GM12878 (cell line): ENCODE measurements at places on chromosomes 7 and 10. TPM values are rescaled to one million over a fixed set of nuclear protein-coding genes. Genes with fewer than 3 reads are reported as not detected.

Gene PRPS1L1
- not detected in 2 replicates for total RNA-seq

- no peaks in the 10 kb centered on the region for H3K36me3 ChIP-seq
- no peaks in the 10 kb centered on the region for H3K27me3 ChIP-seq
- no peak overlapping the region for H3K27ac ChIP-seq
Observed at GRCh38 chr10:132063432-132063831, 2.3 kb upstream of the JAKMIP3 start.

Gene KRIT1
- total RNA-seq = 23.1 and 23.5 TPM in 2 replicates

Gene SPDYE11
- not detected in 2 replicates for total RNA-seq

Gene CDHR1
- total RNA-seq = 0.41 and 0.82 TPM in 2 replicates

- H3K4me1 ChIP-seq = no peaks in the 10 kb centered on the region
- 0 out of 2 replicates have a peak, but pooled peaks cover 2% of the 10 kb centered on the region for H3K27me3 ChIP-seq
- H3K4me3 ChIP-seq = no peak overlapping the region
- H3K36me3 ChIP-seq = no peaks in the 10 kb centered on the region
- H3K27ac ChIP-seq = no peak overlapping the region
- DNase-seq = no peak
Observed at GRCh38 chr10:16870331-16870730, 53.1 kb upstream of the RSU1 start.

DNA sequence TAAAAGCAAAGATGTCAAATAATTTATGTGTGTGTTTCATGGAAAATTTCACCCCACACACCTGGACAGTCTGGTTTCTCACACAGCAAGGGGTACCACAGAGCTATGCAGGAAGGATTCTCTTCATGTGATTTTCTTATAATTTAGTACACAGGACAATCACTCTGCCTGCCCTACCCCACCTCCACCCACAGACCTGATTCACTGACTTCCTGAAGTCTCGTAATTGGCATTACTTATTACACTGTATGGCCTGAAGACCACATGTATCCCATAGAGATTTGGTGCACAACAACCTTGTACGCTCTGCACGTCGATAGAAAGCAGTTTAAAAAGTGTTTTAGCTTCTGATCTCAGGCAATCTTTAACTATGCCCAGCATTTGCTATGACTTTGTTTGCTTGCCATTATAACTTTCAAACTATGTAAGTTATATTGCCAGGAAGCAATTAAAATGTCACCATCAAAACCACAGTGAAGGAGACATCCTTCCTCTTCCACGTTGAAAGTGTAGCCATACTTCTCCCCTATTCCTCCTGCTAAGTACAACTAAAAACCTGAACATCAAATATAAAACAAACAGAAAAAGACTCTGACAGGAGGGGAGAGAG lies 279.4 kb upstream of the IMMP2L start:
- H3K36me3 ChIP-seq = no peaks in the 10 kb centered on the region
- no peaks in the 10 kb centered on the region for H3K4me1 ChIP-seq
- no peak overlapping the region for H3K27ac ChIP-seq
- DNase-seq = no peak
- no peaks in the 10 kb centered on the region for H3K27me3 ChIP-seq

Gene HOXA1
- 0.23 TPM in 1 of 2 replicates, not detected in the other for total RNA-seq

DNA sequence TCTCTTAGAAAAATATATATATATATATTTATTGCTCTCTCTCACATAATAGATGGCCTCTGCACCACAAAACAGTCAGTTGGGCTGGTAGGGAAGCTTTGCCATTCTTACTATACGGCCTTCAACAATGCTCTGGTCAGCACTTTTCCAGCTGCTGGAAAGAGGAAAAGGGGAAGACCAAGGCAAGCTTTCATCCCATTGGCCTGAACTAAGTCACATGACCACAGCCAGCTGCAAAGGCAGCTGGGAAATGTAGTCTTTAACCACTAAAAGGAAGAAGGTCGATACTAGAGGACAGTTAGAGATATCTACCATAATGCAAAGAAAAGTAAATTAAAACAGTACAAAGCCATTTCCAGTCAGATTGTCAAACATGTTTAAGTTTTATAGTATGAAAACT lies 58.4 kb upstream of the MACROH2A2 start:
- H3K4me3 ChIP-seq = no peak overlapping the region
- H3K4me1 ChIP-seq = no peaks in the 10 kb centered on the region
- no peaks in the 10 kb centered on the region for H3K36me3 ChIP-seq
- H3K27ac ChIP-seq = no peak overlapping the region
- no peak for DNase-seq

Gene NPSR1
- total RNA-seq = not detected in 2 replicates

DNA sequence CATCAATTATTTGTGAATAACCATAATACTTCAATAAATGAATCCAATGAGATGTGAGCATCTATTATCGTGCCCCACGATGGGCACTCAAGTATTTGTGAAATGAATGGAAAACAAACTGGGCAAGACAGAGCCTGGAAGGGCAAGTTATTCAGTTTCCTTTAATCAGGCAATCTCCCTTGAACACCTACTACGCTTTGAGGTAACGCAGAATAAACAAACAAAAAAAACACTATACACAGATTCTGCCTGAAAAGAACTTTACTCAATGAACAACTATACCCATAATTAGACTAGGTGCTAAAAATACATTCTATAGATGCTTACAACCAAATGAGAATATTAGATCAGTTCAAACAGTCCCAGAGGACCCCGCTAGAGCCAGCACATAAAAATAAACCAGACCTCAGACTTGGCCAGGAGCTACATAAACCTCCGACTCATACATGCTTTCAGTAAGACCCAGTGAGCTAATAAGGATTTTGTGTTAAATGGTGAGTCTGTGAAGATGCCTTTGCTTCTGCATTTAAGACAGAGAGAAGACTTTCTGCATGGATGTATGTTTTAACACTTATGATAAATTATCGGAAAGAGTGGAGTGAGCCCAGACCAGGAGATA lies 121.3 kb downstream of the MPP7 start:
- no peak overlapping the region for H3K4me3 ChIP-seq
- H3K27me3 ChIP-seq = no peaks in the 10 kb centered on the region
- no peak for DNase-seq
- no peaks in the 10 kb centered on the region for H3K4me1 ChIP-seq
- no peaks in the 10 kb centered on the region for H3K36me3 ChIP-seq
- no peak overlapping the region for H3K27ac ChIP-seq

DNA sequence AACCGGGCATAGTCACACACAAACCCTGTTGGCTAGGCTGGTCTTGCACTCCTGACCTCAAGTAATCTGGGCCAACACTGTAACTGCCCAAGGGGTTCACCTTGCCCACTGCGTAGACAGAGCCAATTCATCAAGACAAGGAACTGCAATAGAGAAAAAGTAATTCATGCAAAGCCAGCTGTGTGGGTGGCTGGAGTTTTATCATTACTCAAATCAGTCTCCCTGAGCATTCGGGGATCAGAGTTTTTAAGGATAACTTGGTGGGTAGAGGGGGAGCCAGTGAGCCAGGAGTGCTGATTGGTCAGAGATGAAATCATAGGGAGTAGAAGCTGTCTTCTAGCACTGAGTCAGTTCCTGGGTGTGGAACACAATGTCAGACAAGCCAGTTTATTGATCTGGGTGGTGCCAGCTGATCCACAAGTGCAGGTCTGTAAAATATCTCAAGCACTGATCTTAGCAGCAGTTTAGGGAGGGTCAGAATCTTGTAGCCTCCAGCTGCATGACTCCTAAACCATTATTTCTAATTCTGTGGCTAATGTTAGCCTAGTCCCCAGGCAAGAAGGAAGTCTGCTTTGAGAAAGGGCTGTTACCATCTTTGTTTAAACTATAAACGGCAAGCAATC lies 15.6 kb upstream of the FXYD4 start:
- H3K27ac ChIP-seq = no peak overlapping the region
- no peak overlapping the region for H3K4me3 ChIP-seq
- DNase-seq = no peak

Gene KAZALD1
- total RNA-seq = 4.3 and 4.7 TPM in 2 replicates

Gene GIMAP8
- total RNA-seq = 5.7 and 6.2 TPM in 2 replicates

DNA sequence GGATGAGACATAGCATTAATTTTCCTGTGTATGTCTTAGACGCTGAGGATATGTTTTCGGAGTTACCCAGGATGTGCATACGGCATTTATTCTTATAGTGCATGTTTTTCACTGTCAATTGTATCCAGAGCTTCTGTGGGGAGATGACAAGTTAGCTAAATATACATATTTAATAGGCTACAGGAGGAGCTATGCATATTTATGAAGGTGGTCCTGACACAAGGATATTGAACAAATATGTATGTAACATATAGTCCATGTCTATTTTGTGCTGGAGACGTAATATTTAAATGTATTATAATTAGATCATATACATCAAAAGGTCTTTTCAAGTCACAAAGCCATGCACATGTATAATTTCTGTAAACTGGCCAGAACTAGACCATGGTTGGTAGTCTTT lies 16.0 kb downstream of the IL6 start:
- no peaks in the 10 kb centered on the region for H3K36me3 ChIP-seq
- DNase-seq = no peak
- no peak overlapping the region for H3K27ac ChIP-seq
- no peaks in the 10 kb centered on the region for H3K4me1 ChIP-seq
- H3K27me3 ChIP-seq = peaks cover 5% of the 10 kb centered on the region; the same call in 1 of the 2 replicates

- peak overlapping the region; percentile 88 for H3K4me3 ChIP-seq
- no peak for DNase-seq
- 0 out of 2 replicates have a peak, but pooled peaks cover 2% of the 10 kb centered on the region for H3K36me3 ChIP-seq
- H3K27me3 ChIP-seq = no peaks in the 10 kb centered on the region
- H3K4me1 ChIP-seq = peaks cover 7% of the 10 kb centered on the region
Observed at GRCh38 chr10:102504179-102504975, 605 bp downstream of the SUFU start.

Gene SPDYE2
- total RNA-seq = not detected in 2 replicates

DNA sequence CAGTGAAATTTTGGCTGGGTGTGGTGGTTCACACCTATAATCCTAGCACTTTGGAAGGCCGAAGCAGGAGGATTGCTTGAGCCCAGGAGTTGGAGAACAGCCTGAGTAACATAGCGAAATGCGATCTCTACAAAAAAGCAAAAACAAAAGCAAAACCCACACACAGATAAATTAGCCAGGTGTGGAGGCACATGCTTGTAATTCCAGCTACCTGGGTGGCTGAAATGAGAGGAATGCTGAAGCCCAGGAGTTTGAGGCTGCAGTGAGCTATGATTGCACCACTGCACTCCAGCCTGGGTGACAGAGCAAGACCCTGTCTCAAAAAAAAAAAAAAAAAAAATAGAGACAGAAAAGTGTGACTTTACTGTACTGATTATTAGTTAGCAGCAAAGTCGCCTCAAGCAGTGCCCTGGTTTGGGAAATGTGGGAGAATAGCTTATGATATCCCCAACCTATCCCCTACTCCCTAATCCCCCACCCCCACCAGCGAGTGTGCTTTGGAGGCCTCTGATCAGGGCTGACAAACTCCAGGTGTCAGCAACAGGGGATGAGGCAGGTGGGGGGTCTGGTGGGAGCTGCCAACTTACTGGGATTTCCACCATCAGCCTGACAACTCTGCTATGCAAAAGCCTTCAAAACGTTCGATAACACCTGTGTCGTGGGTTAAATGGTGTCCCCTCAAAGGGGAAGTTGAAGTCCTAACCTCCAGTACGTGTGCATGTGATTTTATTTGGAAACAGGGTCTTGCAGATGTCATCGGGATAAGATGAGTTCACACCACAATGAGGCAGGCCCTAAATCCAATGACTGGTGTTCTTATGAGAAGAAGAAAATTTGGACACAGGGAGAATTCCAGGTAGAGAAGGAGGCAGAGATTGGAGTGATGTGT lies 124.7 kb upstream of the SDK1 start:
- no peaks in the 10 kb centered on the region for H3K27me3 ChIP-seq
- no peaks in the 10 kb centered on the region for H3K36me3 ChIP-seq
- no peak overlapping the region for H3K4me3 ChIP-seq
- H3K27ac ChIP-seq = no peak overlapping the region
- no peaks in the 10 kb centered on the region for H3K4me1 ChIP-seq

GRCh38 chr7:129492391-129492790 lies 9.9 kb upstream of the SMKR1 start:
- H3K36me3 ChIP-seq = no peaks in the 10 kb centered on the region
- no peak overlapping the region for H3K27ac ChIP-seq
- H3K27me3 ChIP-seq = no peaks in the 10 kb centered on the region
- DNase-seq = no peak

DNA sequence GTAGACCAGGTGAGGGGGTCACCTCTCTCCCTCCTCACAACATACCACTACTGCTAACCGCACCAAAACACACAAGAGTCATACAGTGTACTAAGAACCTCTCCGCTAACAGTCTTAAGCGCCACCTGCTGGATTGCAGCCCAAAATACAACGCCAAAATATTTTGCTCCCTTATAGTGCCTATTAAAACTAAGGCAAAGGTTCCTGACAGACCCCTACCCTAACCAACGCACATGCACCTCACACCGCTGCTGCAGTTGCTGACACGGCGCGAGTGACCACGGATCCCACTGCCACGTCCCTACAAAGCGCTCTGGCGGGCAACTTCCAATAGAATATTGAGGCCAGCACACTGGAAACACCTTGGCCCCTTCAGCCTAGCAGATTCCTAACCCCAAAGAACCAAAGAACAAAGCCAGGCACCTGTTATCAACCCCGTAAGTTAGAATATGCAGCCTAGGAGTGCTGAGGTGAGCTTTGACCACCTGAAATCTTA lies 563.6 kb upstream of the SEMA3D start:
- no peaks in the 10 kb centered on the region for H3K4me1 ChIP-seq
- H3K27ac ChIP-seq = no peak overlapping the region

Gene ASB4
- total RNA-seq = 0.08 TPM in 1 of 2 replicates, not detected in the other

Gene ATXN7L1
- 2.2 and 2.9 TPM in 2 replicates for total RNA-seq

Gene CYP2C8
- 0.58 and 0.82 TPM in 2 replicates for total RNA-seq
